ENCODE measurements at places on chromosomes 2 and 18. TPM values are rescaled to one million over a fixed set of nuclear protein-coding genes. Genes with fewer than 3 reads are reported as not detected.

Gene IL1RN
- not detected for total RNA-seq

Gene ITPRIPL1
- 0.30 TPM for total RNA-seq

Gene NEU4
- 0.18 TPM for total RNA-seq

Gene EMX1
- total RNA-seq: not detected

Measured in smooth muscle cell of the umbilical artery (primary cell).